IMR-90 (cell line): ENCODE measurements at places on chromosomes 3 and 15. TPM values are rescaled to one million over a fixed set of nuclear protein-coding genes. Genes with fewer than 3 reads are reported as not detected.
A peak's percentile ranks its signal among the peaks of the same experiment; 100 is the strongest.

Gene STAB1
- not detected in 2 replicates for total RNA-seq

Gene ITGA11
- 2.5 and 4.1 TPM in 2 replicates for total RNA-seq

Gene GP5
- total RNA-seq, result under 0.01 TPM in 2 replicates

Gene MLH1
- 46.7 and 54.1 TPM in 2 replicates for total RNA-seq

Gene GOLGA8T
- total RNA-seq, result not detected in 2 replicates

Gene FBXO40
- not detected in 2 replicates for total RNA-seq

Gene ZCWPW2
- 0.18 and 0.56 TPM in 2 replicates for total RNA-seq

Gene CASR
- not detected in 2 replicates for total RNA-seq

GRCh38 chr15:75872403-75872990 lies 29.2 kb downstream of the UBE2Q2 start:
- no peak overlapping the region for H3K27ac ChIP-seq
- no peak overlapping the region for H3K4me3 ChIP-seq
- no peak for DNase-seq
- H3K36me3 ChIP-seq, result peaks cover 26% of the 10 kb centered on the region
- no peaks in the 10 kb centered on the region for H3K27me3 ChIP-seq
- H3K4me1 ChIP-seq, result 0 out of 2 replicates have a peak, but pooled peaks cover under 1% of the 10 kb centered on the region

- H3K4me3 ChIP-seq, result no peak overlapping the region
- DNase-seq, result no peak
- no peaks in the 10 kb centered on the region for H3K27me3 ChIP-seq
- H3K27ac ChIP-seq, result no peak overlapping the region
- peaks cover 4% of the 10 kb centered on the region for H3K4me1 ChIP-seq
Observed at GRCh38 chr3:67564973-67565372, 89.4 kb downstream of the SUCLG2 start.

DNA sequence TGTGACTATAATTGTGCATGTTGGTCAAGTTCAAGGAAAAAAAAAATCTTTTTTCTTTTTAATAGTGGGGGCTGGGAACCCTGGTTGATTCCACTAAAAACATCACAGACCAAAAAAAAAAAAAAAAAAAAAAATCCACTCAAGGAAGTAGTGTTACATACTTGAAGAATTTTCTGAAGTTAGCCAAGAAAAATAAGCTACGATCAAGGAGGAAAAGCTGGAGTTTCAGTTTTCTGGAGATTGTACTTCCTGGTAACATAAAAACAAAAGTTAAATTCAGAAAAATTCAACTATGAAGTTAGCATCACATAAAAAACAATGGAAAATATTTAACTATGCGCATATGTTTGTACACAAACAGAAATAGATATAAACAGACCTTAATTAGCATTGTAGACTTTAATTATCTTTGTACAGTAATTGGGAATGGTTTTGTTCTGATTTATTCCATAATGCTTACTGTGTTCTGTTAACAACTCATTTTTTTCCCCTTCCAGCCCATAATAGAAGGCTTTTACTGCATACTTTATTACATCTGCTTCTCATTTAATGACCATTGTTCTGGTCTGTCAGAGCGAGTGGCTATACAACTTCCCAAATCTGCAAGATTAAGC lies 194.3 kb downstream of the RORA start:
- peak; percentile 85 for DNase-seq
- no peaks in the 10 kb centered on the region for H3K36me3 ChIP-seq
- peak overlapping the region; percentile 53; the same call in 1 of the 2 replicates for H3K27ac ChIP-seq
- H3K4me3 ChIP-seq, result no peak overlapping the region

DNA sequence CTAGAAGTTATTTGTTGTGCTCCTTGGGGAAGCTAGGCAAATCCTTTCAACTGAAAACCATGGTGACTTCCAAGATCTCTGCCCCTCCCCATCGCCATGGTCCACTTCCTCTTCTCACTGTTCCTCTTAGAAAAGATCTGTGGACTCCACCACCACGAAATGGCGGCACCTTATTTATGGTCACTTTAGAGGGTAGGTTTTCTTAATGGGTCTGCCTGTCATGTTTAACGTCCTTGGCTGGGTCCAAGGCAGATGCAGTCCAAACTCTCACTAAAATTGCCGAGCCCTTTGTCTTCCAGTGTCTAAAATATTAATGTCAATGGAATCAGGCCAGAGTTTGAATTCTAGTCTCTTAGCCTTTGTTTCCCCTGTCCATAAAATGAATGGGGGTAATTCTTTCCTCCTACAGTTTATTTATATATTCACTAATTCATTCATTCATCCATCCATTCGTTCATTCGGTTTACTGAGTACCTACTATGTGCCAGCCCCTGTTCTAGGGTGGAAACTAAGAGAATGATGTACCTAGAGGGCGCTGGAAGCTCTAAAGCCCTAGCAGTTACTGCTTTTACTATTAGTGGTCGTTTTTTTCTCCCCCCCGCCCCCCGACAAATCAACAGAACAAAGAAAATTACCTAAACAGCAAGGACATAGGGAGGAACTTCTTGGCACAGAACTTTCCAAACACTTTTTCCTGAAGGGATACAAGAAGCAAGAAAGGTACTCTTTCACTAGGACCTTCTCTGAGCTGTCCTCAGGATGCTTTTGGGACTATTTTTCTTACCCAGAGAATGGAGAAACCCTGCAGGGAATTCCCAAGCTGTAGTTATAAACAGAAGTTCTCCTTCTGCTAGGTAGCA lies 657 bp downstream of the PATL2 start:
- DNase-seq, result peak; percentile 42
- peaks cover 2% of the 10 kb centered on the region; the same call in 1 of the 2 replicates for H3K36me3 ChIP-seq
- H3K4me1 ChIP-seq, result 0 out of 2 replicates have a peak, but pooled peaks cover 2% of the 10 kb centered on the region
- peak overlapping the region; percentile 83 for H3K4me3 ChIP-seq
- H3K27me3 ChIP-seq, result no peaks in the 10 kb centered on the region

DNA sequence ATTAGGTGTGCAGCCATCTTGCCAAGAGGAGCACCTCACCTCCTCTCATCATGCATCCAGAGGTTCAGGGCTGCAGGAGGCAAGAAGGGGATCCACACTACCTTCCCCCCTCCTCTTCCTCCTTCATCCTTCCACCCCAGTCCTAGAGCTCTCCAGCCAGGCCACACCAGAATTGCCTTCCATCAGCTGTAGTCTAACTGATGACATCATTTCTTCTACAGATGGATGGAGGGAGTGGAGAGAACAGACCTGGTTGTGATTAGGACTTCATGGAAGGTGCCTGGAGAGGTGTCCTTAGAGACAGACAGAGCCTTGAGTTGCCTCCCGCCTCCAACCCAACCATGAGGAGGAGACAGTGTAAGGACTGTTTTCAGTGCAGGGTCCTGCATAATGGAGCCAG lies 14.9 kb downstream of the SEMA5B start:
- H3K36me3 ChIP-seq, result no peaks in the 10 kb centered on the region
- DNase-seq, result no peak
- H3K4me3 ChIP-seq, result no peak overlapping the region
- no peaks in the 10 kb centered on the region for H3K4me1 ChIP-seq
- peaks cover 77% of the 10 kb centered on the region for H3K27me3 ChIP-seq

- no peaks in the 10 kb centered on the region for H3K4me1 ChIP-seq
- H3K4me3 ChIP-seq, result no peak overlapping the region
- no peaks in the 10 kb centered on the region for H3K36me3 ChIP-seq
- no peaks in the 10 kb centered on the region for H3K27me3 ChIP-seq
- no peak for DNase-seq
Observed at GRCh38 chr15:31932576-31932975, 97.7 kb upstream of the CHRNA7 start.

GRCh38 chr3:123732447-123732846 lies 147.6 kb upstream of the HACD2 start:
- H3K27me3 ChIP-seq, result no peaks in the 10 kb centered on the region
- peak; percentile 97 for DNase-seq
- H3K27ac ChIP-seq, result peak overlapping the region; percentile 97
- peaks cover 37% of the 10 kb centered on the region for H3K4me1 ChIP-seq

GRCh38 chr3:102163039-102163817 lies 271.6 kb upstream of the ZPLD1 start:
- no peaks in the 10 kb centered on the region for H3K27me3 ChIP-seq
- no peaks in the 10 kb centered on the region for H3K36me3 ChIP-seq
- no peak overlapping the region for H3K4me3 ChIP-seq
- peaks cover 4% of the 10 kb centered on the region for H3K4me1 ChIP-seq

DNA sequence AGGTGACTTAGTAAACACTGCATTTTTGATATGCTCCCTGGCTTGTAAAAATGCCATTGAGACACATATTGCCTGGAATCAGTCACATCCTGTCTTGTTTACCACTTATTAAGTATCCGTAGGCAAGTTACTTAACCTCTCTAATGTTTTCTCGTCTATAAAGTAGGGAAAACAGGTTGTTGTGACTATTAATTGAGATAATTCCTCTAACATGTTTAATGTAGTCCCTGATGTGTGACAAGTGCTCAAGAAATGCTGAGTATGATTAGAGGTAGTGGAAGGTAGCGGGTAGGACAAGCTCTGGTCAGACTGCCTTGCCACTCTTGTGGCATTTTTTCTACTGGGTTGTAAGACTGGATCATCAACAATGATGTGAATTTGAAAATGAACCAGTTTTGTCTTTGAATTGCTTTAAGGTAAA lies 54.1 kb downstream of the NFKBIZ start:
- no peaks in the 10 kb centered on the region for H3K36me3 ChIP-seq
- no peaks in the 10 kb centered on the region for H3K27me3 ChIP-seq
- peaks cover 7% of the 10 kb centered on the region for H3K4me1 ChIP-seq
- no peak overlapping the region for H3K4me3 ChIP-seq
- H3K27ac ChIP-seq, result peak overlapping the region; percentile 45; the same call in 1 of the 2 replicates

DNA sequence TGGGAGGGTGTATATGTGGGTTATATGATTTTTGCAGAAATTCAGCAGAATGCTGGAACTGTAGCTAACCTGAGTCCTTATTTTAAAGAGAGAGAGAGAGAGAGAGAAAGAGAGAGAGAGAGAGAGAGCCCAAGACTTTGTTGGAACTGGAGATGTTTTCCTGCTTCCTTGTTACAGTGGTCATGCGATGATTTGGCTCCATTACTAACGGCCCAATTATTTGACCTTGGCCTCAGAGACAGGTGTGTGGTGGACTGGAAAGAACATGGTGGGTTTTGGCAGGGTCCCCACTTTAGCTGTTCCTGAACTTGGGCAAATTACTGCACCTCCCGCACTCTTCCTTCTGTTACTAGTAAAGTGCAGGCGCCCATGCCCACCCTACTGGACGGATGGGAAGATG lies 14.8 kb upstream of the ACSBG1 start:
- no peaks in the 10 kb centered on the region for H3K36me3 ChIP-seq
- H3K27ac ChIP-seq, result no peak overlapping the region
- no peak overlapping the region for H3K4me3 ChIP-seq
- peaks cover 19% of the 10 kb centered on the region for H3K27me3 ChIP-seq

GRCh38 chr3:9732740-9733115 lies 1.2 kb downstream of the BRPF1 start:
- no peaks in the 10 kb centered on the region for H3K27me3 ChIP-seq
- peak; percentile 10 for DNase-seq
- peak overlapping the region; percentile 15 for H3K27ac ChIP-seq

- no peak for DNase-seq
- peaks cover 19% of the 10 kb centered on the region for H3K36me3 ChIP-seq
- no peak overlapping the region for H3K27ac ChIP-seq
- no peak overlapping the region for H3K4me3 ChIP-seq
Observed at GRCh38 chr3:124963755-124964154, 29.2 kb upstream of the MUC13 start.

GRCh38 chr3:196634224-196634623 lies 5.3 kb upstream of the NRROS start:
- peaks cover 30% of the 10 kb centered on the region for H3K27me3 ChIP-seq
- no peak for DNase-seq
- H3K4me1 ChIP-seq, result peaks cover 3% of the 10 kb centered on the region; the same call in 1 of the 2 replicates
- no peak overlapping the region for H3K27ac ChIP-seq
- no peaks in the 10 kb centered on the region for H3K36me3 ChIP-seq

DNA sequence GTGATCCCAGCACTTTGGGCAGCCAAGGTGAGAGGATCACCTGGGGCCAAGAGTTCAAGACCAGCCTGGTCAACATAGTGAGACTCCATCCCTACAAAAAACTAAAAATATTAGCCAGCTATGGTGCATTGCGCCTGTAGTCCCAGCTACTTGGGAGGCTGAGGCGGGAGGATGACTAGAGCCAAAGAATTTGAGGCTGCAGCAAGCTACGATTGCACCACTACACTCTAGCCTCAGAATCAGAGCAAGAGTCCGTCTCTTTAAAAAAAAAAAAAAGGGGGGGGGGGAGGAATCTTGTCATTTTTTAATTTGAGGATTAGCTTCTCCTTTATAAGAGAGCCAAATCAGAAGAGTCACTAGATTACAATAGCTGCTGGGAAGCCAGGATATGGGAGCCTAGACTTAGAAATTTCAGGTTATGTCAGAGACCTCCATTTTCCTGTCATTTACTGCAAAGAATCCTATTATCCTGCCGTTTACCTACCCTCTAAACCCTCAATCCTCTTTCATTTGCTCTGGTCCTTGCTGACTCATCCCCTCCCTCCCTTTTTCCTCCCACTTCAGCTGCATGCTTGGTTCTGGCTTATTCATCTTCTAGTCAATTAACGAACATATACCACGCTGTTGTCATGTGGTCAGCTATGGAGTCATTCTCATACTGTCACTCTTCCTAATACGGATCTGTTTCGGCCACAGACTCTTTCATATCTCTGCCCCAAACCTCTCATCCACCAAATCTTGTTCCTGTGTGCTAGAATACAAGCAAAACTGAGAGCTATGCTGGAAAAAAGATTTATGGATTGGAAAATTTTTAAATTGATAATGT lies 83.8 kb upstream of the PPIB start:
- H3K4me1 ChIP-seq, result peaks cover 5% of the 10 kb centered on the region
- DNase-seq, result peak; percentile 93
- H3K27ac ChIP-seq, result no peak overlapping the region
- H3K36me3 ChIP-seq, result no peaks in the 10 kb centered on the region

DNA sequence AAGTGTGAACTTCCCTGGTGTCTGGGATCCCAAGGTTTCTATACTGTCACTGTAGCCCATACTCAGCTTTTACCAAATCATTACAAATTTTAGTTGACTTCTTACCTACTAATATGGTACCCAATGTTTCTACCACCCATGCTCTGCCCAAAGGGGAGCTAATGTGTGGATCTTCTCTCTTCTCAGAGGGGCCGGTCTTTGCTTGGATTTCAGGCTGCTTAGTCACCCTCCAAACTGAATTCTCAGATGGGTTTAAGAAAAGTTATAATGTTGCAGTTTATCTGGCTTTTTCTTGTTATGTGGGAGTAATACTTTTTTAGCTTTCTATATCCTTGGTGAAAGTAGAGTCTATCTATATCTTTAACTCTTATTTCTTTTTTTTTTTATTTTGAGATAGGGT lies 67.1 kb upstream of the AKAP13 start:
- peak; percentile 54 for DNase-seq
- peaks cover 19% of the 10 kb centered on the region for H3K4me1 ChIP-seq
- peak overlapping the region; percentile 66 for H3K27ac ChIP-seq
- H3K36me3 ChIP-seq, result no peaks in the 10 kb centered on the region
